ENCODE measurements at places on chromosomes 3 and 15. TPM values are rescaled to one million over a fixed set of nuclear protein-coding genes. Genes with fewer than 3 reads are reported as not detected.
A peak's percentile ranks its signal among the peaks of the same experiment; 100 is the strongest.

DNA sequence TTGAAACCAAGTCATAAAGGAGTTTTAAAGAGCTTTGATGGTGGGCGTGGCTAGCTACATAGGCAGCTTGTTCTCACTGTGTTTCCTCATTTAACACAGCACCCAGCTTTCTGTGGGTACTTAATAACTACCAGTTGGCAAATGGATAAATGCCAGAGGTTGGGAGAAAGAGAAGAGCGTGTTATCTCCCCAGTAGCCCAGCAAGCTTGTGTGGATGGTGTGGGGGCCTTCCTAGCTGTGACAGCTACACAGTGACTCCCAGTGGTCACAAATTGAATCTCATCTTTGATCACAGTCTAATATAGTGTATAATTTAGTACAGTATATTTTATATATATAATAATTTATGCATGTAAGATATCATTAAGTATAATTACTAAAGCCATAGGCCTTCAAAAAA is 984.1 kb downstream of the EPHA3 start:
- H3K27ac ChIP-seq = no peak overlapping the region
- no peak overlapping the region for H3K4me3 ChIP-seq

The MUC20 gene
- 46.1 TPM for total RNA-seq

GRCh38 chr3:64863226-64864212 is 175.7 kb upstream of the ADAMTS9 start:
- H3K4me1 ChIP-seq = no peaks in the 10 kb centered on the region
- H3K4me3 ChIP-seq = no peak overlapping the region
- no peak overlapping the region for H3K27ac ChIP-seq
- H3K27me3 ChIP-seq = no peaks in the 10 kb centered on the region

GRCh38 chr3:192449036-192449435 is 278.3 kb downstream of the FGF12 start:
- H3K36me3 ChIP-seq = no peaks in the 10 kb centered on the region
- DNase-seq = peak; percentile 16
- H3K4me3 ChIP-seq = no peak overlapping the region
- no peaks in the 10 kb centered on the region for H3K4me1 ChIP-seq
- H3K27ac ChIP-seq = no peak overlapping the region

The GP5 gene
- not detected for total RNA-seq

DNA sequence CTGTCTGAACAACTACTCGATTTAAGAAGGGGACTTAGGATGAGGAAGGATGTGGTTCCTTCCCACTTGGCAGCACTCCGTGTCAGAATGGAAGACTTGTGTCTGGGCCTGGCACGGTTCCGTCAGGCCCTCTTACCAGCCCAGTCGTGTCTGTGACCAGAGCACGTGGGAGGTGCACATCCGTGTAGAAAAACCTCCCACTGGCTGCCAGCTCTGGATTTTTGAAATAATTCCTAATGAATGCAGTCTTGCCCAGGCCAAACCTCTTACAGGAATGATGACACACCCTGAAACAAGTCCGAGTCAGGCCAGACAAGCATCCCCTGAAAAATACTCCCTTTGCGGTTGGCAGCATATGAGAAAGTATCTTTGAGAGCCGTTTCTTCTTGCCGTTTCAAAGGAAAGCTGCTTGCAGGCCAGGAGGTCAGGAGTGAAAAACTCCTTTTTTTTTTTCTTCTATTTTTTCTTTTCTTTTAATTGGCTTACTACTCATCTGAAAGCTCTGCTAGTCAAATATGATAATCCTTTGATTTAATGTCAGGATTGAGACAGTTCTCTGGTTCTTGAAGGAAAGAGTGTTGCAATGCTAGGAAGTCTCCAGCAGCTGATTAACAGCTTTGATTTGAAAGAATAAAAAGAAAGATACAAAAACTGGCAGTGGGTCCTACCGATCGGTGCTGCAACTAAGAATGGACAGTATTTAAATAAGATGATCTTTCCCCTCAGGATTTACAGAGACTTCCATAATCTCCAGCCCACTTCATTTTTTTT is 19.8 kb downstream of the IL1RAP start:
- no peaks in the 10 kb centered on the region for H3K36me3 ChIP-seq
- peak overlapping the region; percentile 47 for H3K27ac ChIP-seq
- peak; percentile 63 for DNase-seq
- no peaks in the 10 kb centered on the region for H3K27me3 ChIP-seq
- H3K4me1 ChIP-seq = no peaks in the 10 kb centered on the region
